ENCODE measurements at places on chromosomes 2 and 18.

DNA sequence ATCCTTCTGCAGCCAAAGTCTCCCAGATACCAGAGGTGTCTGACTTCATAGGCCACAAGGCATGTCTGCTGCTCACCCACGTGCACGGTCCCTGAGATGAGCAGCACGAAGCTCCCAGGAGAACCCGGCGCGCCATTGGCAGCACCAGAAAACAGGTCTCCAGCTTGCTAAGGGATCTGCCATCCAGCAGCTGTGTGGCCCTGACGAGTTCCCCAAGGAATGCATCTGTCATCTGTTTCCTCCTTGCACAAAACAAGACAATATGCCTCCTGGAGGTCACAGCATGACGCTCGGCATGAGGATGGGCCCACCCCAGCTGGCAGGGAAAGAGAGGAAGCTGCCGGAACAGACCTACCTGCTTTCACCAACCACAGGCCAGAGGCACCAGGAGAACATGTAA, 29.2 kb downstream of the HS6ST1 start:
- no peak for DNase-seq

GRCh38 chr2:188974164-188974563, at the start of gene COL3A1:
Gene COL3A1, plus strand, starts transcription at chr2:188974373. Its CDS starts 117 bp downstream, at chr2:188974490.
- no peak for DNase-seq

GRCh38 chr2:197972061-197972460, 167.7 kb downstream of the PLCL1 start:
- no peak for DNase-seq

DNA sequence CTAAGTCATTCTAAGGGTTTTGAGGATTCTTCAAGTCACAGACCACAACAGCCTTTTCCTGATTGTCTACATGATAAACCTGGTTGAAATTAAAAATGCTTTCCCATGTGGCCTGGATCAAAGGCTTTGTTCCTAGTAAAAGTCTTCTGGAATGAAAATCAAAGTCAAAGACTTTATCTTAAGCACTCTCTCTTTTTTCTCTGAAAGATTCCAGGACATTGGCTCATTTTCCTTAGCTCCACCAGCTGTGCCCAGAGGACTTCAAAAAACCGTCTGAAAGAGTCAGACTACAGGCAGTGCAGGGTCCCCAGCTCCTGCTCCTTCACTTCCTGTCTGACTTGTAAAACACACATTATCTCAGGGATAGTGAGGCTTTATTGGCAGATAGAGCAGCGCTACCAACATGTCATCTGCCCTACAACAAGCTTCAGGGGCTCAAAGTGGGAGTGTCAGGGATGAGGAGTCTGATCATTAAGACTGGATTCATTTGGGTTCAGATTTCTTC, 148.2 kb downstream of the ESCO1 start:
- no peak for DNase-seq

- no peak for DNase-seq
Observed at GRCh38 chr2:53859206-53860181, at the start of gene GPR75. Gene GPR75, minus strand, starts transcription at chr2:53859967. Its CDS starts 5,211 bp downstream, at chr2:53854756.

DNA sequence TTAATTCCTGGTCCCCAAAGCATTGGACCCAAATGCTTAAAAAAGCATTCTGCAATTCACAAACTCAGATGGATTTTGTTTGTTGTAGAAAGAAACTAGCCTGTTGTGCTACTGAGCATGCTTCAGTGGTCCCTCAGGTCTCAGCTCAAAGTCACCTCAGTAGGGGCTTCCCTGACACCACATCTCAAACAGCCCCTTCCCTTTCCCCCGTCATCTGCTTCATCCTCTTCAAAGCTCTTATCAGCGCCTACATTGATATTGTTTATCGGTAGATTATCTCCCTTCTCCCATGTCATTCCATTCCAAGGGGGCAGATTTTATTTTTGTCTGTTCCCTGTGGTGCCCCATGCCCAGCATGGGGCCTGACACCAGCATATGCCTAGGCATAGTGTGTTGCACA, 172.9 kb downstream of the CELF4 start:
- DNase-seq, result no peak

DNA sequence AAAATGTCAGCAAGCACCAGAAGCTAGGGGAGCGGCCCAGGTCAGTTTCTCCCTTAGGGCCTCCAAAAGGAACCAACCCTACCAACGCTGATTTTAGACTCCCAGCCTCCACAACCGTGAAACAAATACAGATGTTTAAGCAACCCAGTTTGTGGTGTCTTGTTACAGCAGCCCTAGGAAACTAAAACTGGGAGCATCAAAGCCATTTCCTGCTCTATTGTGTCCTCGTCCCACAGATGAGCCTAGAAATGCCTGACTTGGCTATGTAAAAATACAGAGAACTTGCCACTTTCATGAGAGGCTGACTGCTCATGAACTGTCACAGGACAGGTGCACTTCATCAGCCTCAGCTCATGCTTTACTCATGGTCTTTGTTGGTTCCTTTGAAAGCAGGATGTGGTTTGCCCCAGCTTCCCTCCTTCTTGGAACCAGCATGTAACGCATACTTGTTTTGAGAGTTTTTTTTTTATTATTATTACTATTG, 97.6 kb upstream of the SLC39A10 start:
- peak; percentile 59 for DNase-seq

GRCh38 chr2:108938077-108938710, 50.8 kb downstream of the EDAR start:
- DNase-seq, result no peak

DNA sequence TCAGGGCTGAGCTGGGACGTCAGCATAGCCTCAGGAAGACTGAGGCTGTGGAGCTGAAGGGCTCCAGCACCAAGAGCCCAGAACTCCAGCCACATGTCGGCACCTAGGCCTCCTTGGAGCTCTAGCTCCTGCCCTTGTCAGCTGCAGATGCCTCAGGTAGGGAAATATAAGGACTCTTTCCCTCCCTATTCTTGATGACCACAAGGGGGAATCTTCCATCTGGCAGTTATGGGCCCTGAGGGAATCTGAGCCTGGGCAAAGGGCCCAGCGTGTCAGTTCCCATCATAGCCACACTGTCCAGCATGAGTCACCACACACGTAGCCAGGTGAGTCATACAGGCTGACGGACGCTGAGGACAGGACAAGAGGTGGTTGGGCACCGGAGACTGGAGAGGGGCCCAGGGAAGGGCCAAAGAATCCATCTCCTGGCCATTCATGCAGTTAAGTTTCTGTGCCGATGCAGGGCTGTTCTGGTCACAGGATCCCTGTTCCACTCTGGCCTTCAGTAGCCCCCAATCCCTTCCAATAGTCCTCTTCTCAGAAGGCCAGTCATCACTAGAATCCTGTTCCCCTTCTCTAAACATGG, 1.8 kb downstream of the MPV17 start:
- DNase-seq, result no peak

- no peak for DNase-seq
Observed at GRCh38 chr18:76364282-76365259, 130.5 kb downstream of the ZNF516 start.

- no peak for DNase-seq
Observed at GRCh38 chr2:59184276-59185020, 943.3 kb upstream of the FANCL start.

DNA sequence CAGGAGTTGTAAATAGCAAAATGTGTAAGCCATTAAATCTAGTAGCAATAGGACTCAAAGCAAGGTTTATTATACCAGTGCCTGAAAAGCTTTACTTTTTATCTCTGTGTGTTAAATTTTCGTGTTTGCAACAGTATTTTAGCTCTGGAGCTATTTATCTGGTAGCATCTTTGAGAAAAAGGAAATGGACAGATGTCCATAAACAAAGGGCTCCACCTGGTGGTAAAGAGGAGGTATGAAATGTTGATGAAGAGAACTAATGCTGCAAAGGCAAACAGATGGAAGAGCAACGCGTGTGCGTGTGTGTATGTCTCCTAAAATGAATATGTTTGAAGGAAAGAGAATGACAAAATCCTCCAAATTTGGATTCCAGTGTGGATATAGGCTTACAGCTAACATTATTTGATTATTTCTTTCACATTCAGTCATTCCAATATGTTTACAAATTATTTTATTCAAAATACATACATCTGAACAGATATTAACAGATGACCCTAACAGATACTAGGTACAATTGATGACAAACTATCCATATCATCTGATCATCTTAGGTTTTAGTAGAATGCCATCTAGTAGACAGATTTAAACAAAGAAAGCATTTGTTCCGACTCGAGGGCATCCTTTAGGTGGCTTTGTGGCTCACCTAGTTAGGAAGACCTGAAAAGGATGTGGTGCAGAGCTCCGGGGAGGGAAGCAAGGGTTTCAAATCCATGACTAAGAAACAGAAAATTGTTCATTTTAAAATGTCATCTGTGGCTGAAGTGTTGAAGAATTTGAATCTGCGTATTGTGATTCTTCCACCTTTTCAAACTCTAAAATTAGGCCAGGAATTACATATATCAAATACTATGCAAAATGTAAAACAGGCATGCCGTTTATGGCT, 383.3 kb downstream of the MTX2 start:
- DNase-seq, result no peak

- no peak for DNase-seq
Observed at GRCh38 chr18:49815927-49816326, 2.6 kb upstream of the ACAA2 start.

- no peak for DNase-seq
Observed at GRCh38 chr2:138030459-138030858, 66.2 kb downstream of the HNMT start.

GRCh38 chr2:241560162-241560882, 1.8 kb downstream of the BOK start:
- no peak for DNase-seq

GRCh38 chr2:287471-287885, 413 bp downstream of the ALKAL2 start:
- DNase-seq, result no peak

- DNase-seq, result no peak
Observed at GRCh38 chr2:128448331-128449225, 129.9 kb upstream of the HS6ST1 start.

- no peak for DNase-seq
Observed at GRCh38 chr2:46393347-46393820, 86.0 kb upstream of the TMEM247 start.

- DNase-seq, result no peak
Observed at GRCh38 chr2:142484111-142484510, 353.3 kb upstream of the LRP1B start.

DNA sequence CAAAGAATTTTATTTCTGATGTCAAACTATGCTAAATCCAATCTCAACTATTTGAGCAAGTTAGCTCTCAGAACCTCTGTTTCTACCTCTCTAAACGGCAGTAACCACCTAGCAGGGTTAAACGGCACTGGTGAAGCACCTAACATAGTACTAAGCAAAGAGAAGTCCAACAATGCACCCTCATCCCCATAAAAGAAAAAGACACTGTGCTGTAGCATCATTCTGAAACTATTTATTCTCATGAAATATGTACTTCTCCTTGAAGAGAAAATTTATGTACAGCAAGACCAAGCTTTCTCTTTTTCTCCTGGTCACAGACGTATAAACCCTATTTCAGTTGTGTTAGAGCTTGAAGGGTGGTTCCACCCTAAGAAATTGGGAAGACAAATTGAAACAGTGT, 4.8 kb downstream of the MEX3C start:
- no peak for DNase-seq

DNA sequence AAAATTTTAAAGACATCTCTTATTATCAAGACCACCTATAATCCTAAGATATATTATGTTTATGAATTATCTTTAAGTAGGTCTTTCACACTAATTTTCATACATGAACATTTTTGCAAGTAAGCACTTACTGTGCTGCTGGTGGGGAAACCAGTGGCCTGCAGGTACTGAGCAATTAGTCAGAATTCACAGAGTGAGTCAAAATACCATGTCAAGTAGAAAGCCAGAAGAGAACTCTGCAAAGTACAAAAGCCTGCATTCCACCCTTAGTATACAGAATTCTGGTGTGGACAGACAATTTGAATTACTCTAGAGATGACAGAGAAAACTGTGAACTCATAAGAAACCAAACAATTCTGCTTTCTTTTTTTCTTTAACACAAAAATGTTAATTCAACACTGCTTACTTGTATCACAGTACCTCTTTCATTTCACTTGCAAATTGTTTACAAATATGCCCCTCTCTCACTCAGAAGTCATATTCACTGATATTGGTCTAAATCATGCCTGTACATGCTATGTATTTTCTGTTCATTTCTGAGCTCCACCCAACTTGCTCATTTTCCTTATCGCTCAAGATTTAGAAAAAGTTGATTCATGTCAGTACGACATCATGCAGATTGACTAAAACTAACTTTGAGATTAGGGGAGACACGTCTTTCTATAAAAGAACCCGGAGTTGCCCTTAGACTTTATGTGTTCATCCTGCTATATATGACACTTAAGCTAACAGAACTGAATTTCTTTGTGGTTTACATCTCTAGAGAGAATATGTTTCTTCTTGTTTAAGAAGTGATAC, 182.9 kb downstream of the IKZF2 start:
- DNase-seq, result no peak

DNA sequence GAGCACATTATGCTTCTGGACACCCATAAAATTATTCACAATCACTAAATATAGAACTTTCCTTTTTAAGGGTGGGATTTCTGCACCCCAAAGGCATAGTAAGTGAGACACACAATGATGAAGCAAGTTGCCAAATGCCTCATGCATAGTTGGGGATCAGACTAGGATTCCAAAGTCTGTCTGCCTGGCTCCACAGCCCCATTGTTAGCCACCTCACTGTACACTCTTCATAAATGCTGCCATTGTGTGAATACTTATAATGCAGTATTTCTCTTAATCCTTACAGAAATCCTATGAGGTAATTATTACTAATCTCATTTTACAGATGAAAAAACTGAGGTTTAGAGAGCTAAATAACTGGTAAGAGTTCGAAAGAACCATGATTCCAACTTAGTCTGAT, 738.6 kb downstream of the ERBB4 start:
- no peak for DNase-seq

DNA sequence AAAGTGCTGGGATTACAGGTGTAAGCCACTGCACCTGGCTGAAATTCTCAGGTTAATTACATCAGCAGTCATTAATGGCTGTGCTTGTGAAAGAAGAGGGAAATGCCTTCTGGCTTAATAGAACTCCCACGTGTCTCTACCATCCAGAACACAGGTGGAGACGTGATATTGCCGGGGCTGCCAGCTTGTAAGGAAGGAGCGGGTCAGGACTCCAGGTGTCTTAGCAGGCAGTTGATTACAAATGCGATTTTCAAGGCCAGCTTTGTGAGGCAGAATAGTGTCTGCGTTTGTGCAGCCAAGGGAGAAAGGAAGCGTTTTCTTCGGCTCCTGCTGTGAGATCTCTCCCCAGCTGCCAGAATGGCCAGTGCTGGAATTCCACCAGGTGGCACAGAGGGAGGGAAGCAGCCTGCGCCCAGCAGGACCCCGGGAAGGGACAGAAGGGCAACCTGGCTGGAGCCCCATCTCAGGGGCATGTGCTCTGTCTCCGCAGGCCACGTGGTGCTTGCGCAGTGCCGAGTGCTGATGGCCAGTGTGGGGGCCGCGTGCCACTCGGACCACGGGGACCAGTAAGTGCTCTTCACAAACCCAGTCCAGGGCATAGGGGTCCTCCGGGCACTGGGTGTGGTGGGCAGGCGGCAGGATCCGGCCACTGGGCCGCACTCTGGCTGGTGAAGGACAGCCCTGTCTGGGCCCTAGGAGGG, 3.7 kb upstream of the ESPNL start:
- no peak for DNase-seq

DNA sequence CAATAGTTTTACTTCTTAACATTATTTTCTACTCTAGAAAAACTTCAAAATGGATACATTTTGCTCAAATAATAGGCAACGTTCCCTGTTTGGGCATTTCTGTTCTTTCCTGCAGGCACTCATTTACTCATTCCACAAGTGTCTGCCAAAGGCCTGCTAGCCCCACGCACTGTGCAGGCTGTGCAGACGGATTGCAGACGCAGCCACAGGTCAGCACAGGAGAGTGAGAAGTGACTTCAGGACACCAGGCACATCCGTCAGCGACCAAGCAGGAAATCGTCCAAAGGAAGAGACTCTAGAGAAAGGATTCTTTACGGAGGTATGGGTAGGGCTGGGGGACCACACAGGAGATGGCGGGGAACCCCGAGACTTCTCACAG, 103.0 kb upstream of the AGAP1 start:
- no peak for DNase-seq

Measured in activated CD4-positive, CD25-positive, alpha-beta regulatory T cell (primary cell).